ENCODE measurements at places on chromosomes 16 and 17. TPM values are rescaled to one million over a fixed set of nuclear protein-coding genes. Genes with fewer than 3 reads are reported as not detected.

DNA sequence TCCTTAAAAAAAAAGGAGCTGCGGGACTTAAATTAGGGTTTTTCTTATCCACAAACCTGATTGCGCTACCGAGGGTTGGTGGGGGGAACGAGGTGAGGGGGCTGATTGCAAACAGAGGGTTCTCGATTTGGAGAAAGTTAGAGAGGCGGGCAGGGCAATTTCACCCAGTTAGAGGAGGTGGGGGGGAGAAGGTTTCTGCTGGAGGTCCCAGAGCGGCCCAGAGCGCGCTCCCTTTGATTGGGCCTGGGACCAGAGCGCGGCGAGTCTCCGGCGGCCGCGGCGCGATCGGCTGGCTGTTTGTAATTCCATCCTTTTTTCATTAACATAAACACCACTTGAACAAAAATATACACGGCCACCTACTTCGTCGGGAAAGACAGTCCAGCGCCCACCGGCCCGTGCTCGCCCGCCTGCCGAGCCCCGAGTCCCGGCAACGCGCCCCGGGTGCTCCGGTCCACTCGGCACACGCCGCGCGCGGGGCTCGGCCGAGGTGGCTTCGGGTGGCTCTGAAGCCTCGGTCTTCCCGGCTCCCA is 13.3 kb upstream of the FOXF1 start:
- DNase-seq: no peak

The CCL17 gene
- not detected for total RNA-seq

The ZNF207 gene
- 83.7 TPM for total RNA-seq

GRCh38 chr16:47492428-47493377 is 31.6 kb downstream of the PHKB start:
- DNase-seq: peak; percentile 92

GRCh38 chr16:78098087-78098486 is 1.4 kb upstream of the WWOX start:
- DNase-seq: no peak

The FOXL1 gene
- 1.2 TPM for total RNA-seq

GRCh38 chr17:72516772-72517399 is 396.1 kb downstream of the SOX9 start:
- DNase-seq: no peak

DNA sequence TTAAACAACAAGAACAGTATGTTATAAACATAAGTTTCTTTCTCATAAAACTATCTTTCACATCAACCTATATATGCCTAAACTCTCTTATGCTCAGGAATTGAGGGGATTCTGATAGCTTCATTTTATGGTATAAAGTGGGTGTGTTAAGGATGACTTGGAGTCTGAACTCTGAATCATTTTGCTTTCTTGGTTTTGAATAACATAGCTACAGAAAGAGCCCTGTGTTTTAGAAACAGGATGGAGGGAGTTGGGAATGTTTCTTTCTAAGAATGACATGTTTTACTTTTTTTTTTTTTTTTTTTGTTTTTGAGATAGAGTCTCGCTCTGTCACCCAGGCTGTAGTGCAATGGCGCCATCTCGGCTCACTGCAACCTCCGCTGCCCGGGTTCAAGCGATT is 50.1 kb downstream of the RHOT1 start:
- no peak for DNase-seq

DNA sequence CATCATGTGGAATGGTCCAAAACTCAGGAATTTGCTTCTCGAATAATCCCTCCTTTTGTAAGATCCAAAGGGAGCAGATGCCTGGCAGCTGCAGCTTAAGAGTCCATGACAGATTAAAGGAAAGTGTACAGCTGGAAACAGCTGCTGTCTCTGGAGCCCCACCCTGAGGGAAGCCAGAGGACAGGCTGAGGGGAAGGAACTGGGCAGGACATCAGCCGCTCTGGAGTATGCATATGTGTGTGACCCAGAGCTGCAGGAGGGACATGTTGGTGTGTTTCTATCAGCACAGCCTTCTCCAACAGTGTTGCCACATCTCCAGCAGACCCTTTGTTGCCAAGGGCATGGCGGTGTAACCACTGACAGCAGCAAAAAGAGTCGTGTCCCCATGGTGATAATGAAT is 46.2 kb downstream of the CYB561 start:
- no peak for DNase-seq

Measured in cardiac septum (tissue), 1 donor.